NCI-H187 treated with DMSO at 0.1 percent for 48 hours (cell line): ENCODE measurements at places on chromosomes 11 and 22.

DNA sequence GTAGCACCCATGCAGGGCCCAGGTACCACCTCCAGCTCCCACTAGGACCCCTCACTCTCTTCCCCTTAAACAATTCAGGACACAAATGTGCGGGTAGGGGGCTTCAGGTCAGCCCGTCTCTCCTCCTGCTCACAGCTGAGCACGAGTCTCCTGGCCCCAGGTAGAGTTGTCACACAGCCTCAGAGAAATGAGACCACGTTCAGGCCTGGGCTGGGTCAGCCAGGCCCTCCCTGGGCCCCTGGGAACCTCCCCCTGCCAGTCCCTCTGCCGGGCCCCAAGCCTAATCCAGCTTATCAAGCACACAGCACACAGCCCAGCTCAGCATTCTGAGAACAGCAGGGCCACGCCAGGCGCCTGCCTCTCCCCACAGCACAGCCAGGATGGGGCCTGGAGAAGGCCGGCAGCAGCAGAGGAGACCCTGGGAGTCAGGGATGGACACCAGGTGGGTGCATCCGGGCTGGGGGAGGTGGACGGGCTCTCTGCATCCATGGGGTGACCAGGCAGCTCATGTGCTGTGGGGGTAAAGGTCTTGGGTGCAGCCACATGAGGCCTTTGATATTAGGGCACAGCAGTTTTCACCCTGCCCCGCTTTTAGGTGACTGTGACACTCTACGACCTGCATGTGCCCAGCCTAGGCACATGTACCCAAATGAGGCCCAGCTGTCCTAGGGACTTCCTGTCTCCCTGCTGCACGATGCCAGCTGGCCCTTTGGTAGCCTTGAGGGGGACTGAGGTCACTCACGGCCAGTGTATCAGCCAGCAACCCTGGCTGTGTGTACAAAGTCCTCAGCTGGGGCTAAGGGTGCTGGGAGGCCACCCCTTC lies 87.0 kb downstream of the MORC2 start:
- no peak for DNase-seq

- no peak for DNase-seq
Observed at GRCh38 chr11:876545-876944, 33.9 kb downstream of the TSPAN4 start.

GRCh38 chr11:108666373-108666772 lies 1.5 kb downstream of the DDX10 start:
- DNase-seq = no peak

GRCh38 chr11:68939583-68940555 lies 36.2 kb downstream of the IGHMBP2 start:
- DNase-seq = no peak

GRCh38 chr11:93248602-93249001 lies 50.8 kb upstream of the SLC36A4 start:
- DNase-seq = no peak

DNA sequence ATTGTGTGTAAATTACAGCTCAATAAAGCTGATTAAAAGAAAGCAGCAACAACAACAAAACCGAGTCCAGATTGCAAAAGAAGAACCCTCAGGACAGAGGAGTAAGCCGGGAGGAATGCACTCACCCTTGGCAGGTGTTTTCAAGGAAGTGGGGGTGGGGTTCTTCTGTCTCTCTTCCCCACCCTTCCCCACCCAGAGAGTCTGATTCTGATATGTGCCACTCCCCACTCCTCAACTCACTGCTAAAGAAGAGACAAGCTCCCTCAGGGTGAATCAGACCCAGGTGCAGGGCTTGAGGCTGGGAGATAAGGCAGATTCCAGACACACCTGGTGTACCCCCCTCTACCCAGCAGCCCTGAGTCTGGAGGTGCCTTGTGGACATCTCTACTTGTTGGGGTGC lies 38.4 kb upstream of the PHF21A start:
- no peak for DNase-seq

- no peak for DNase-seq
Observed at GRCh38 chr11:1199241-1199750, 23.6 kb upstream of the MUC5B start.

DNA sequence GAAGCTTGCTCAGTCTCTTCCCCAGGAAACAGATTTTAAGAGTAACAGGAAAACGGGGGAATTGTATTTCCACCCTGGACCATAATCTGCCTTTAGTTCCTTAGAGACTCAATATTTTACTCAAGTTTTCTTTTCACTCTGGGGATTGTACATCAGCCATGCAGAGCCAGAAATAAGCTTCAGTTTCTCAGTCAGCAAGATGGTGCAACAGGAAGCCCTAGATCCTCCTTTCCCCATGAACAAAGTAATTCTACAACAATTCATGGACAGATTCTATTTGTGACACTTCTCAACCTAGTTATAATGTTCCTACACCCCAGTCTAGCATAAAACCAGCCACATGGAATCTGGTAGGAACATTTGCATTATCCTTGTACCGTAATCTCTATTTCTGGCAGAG lies 24.7 kb downstream of the OR8B2 start:
- DNase-seq = no peak

DNA sequence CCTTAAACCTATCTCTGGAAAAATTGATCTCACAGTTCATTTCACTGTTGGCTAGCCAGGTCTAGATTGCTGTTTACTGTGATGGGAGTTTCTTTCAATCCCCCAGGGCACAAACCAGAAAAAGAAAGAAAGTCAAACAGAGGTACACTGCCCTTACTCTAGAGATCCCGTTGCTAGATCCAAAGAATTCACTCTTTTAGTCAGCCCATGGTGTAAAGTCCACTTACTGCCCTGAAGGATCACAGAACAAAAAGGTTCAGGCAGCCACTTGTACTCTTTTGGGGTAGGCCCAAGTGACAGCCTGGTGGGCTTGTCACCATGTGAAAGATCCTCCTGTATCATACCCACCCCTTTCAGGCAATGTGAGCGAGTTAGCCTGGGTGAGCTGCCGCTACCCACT lies 162.6 kb upstream of the CCDC179 start:
- DNase-seq = no peak

- DNase-seq = no peak
Observed at GRCh38 chr22:35400501-35400790, 506 bp downstream of the MCM5 start.

- no peak for DNase-seq
Observed at GRCh38 chr11:10454878-10455631, at the start of gene AMPD3. Gene AMPD3, plus strand, starts transcription at chr11:10455264. Its CDS starts 6,256 bp downstream, at chr11:10461520.

DNA sequence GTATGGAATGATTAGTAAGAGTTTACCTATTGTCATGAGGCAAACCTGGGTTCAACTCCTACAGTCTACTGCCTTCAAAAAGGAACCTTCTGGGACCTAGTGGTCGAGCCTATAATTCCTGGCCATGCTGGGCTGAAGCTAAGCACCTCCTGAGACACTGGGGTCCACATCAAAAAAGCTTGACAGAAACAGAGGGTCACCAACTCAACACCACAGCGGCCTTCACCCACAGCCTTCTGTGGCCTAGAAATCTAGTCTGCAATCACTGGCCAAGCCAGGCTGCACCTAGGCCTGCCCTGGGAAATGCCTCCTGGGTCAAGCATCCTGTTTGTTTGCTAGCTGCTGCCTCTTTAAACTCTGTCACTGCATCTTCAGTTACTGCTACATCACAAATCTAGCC lies 153.9 kb upstream of the C11orf58 start:
- no peak for DNase-seq
